Mesendoderm (in vitro differentiated cells): ENCODE measurements at places on chromosomes 16 and 17.

DNA sequence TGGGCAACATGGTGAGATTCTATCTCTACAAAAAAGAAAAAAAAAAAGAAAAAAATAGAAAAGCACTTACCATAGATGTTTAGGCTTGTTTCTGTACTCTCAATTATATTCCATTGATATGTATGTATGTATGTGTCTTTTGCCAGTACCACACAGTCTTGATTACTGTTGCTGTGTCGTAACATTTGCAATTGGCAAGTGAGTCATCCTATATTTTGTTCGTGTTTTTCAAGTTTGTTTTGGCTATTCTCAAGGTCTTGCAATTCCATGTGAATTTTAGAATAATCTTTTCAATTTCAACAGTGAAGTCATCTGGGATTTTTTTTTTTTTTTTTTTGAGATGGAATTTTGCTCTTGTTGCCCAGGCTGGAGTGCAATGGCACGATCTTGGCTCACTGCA lies 19.3 kb downstream of the SPECC1 start:
- no peaks in the 10 kb centered on the region for H3K27me3 ChIP-seq
- H3K4me3 ChIP-seq, result no peak overlapping the region
- H3K27ac ChIP-seq, result no peak overlapping the region

GRCh38 chr17:64236827-64237403 lies 26.1 kb downstream of the TEX2 start:
- H3K4me1 ChIP-seq, result peaks cover 12% of the 10 kb centered on the region
- H3K27me3 ChIP-seq, result no peaks in the 10 kb centered on the region
- no peak overlapping the region for H3K4me3 ChIP-seq
- no peak overlapping the region for H3K27ac ChIP-seq

DNA sequence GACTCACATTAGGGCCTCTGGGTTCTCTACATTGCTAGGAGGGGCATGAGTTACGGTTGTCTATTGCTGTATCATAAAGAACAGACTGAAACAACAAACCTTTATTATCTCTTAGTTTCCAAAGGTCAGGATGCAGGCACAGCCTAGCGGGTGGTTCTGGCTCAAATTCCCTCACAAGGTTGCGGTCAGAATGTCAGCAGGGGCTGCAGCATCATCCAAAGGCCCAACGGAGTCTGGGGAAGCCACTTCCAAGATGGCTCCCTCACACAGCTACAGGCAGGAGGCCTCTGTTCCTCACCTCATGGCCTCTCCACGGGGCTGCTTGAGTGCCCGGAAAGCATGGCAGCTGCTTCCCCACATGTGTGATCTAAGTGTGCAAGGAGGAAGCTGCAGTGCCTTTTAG lies 29.6 kb upstream of the ZFPM1 start:
- no peaks in the 10 kb centered on the region for H3K36me3 ChIP-seq
- no peak overlapping the region for H3K4me3 ChIP-seq
- no peak for DNase-seq
- no peaks in the 10 kb centered on the region for H3K4me1 ChIP-seq
- H3K27me3 ChIP-seq, result no peaks in the 10 kb centered on the region

DNA sequence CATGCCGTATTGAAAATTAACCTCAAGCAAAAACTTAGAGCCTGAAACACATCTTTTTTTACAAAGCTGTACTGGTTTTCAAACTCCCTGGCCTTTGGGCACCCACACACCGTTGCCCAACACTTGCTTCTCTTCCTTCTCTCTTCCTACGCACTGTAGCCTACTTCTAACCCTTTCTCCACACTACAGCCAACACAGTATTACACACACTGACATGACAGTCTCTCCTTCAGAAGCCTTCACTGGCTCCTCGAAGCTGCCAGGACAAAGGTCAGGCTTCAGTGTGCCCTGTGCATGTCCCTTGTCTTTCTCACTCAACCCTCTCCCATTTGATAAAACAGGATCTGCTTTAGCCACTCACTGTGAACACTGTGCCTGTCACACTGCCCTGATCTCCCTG lies 8.0 kb downstream of the FANCA start:
- H3K27ac ChIP-seq, result no peak overlapping the region
- H3K27me3 ChIP-seq, result no peaks in the 10 kb centered on the region
- no peaks in the 10 kb centered on the region for H3K4me1 ChIP-seq
- DNase-seq, result no peak
- peaks cover 9% of the 10 kb centered on the region for H3K36me3 ChIP-seq

- no peaks in the 10 kb centered on the region for H3K27me3 ChIP-seq
- no peaks in the 10 kb centered on the region for H3K4me1 ChIP-seq
- no peak overlapping the region for H3K4me3 ChIP-seq
- H3K27ac ChIP-seq, result no peak overlapping the region
Observed at GRCh38 chr17:11391134-11391533, 150.1 kb downstream of the SHISA6 start.

DNA sequence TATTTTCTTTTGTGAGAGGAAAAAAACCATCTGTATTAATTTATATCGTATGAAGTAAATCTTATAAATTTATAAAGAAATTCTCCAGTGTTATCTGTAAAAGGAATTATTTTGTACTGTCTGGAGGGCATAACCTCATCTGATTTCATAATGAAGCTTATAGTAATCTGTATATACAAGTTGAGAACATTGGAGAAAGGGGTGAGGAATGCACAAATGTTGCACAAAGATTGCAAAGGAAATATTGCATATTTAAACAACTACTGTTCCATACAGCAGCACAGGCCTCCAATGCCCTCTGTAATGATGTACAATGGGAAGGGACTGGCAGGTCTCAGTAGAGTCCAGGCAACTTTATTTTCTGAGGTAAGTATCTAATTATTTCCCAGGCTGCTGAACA lies 50.8 kb upstream of the KCNJ16 start:
- no peaks in the 10 kb centered on the region for H3K36me3 ChIP-seq
- H3K4me3 ChIP-seq, result no peak overlapping the region
- H3K4me1 ChIP-seq, result no peaks in the 10 kb centered on the region
- DNase-seq, result no peak
- H3K27ac ChIP-seq, result no peak overlapping the region
- no peaks in the 10 kb centered on the region for H3K27me3 ChIP-seq

- DNase-seq, result no peak
- no peaks in the 10 kb centered on the region for H3K27me3 ChIP-seq
- H3K4me1 ChIP-seq, result no peaks in the 10 kb centered on the region
- H3K27ac ChIP-seq, result no peak overlapping the region
- H3K4me3 ChIP-seq, result no peak overlapping the region
Observed at GRCh38 chr16:67673712-67674580, 7.3 kb downstream of the C16orf86 start.

- no peak for DNase-seq
- no peaks in the 10 kb centered on the region for H3K4me1 ChIP-seq
- no peak overlapping the region for H3K27ac ChIP-seq
- H3K27me3 ChIP-seq, result no peaks in the 10 kb centered on the region
- no peaks in the 10 kb centered on the region for H3K36me3 ChIP-seq
Observed at GRCh38 chr17:35807371-35808144, 1.7 kb upstream of the TAF15 start.

DNA sequence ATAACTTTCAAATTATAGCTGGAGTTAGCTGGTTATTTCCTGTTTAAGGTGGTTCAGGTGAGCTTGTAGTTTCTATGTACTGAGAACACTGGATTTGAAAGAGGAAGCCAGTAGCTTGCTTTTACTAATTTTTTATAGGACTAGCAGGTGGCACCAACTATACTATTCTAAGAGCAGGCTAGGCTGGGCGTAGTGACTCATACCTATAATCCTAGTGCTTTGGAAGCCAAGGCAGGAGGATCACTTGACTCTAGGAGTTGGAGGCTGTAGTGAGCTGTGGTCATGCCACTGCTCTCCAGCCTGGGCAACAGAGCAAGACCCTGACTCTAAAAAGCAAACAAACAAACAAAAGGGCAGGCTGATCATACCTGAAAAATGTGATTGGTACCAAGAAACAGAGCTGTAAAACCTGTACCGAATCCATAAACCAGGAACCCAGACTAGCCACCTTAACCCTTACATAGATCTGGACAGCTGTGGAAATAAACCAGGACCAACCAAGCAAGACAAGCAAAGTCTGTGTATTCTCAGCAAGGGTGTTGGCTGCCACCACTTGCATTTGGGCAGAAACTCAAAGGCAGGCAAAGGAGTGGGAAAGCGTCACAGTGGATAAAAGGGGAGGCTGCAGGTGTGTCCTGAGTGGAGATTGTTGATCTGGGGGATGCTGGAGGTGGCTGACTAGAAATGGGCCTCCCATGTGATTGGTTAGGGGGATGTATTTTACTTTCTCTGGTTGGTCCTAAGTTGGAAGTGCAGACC lies 36.3 kb downstream of the SLC47A1 start:
- no peak overlapping the region for H3K27ac ChIP-seq
- no peaks in the 10 kb centered on the region for H3K36me3 ChIP-seq
- H3K4me3 ChIP-seq, result no peak overlapping the region
- H3K27me3 ChIP-seq, result no peaks in the 10 kb centered on the region
- DNase-seq, result no peak

DNA sequence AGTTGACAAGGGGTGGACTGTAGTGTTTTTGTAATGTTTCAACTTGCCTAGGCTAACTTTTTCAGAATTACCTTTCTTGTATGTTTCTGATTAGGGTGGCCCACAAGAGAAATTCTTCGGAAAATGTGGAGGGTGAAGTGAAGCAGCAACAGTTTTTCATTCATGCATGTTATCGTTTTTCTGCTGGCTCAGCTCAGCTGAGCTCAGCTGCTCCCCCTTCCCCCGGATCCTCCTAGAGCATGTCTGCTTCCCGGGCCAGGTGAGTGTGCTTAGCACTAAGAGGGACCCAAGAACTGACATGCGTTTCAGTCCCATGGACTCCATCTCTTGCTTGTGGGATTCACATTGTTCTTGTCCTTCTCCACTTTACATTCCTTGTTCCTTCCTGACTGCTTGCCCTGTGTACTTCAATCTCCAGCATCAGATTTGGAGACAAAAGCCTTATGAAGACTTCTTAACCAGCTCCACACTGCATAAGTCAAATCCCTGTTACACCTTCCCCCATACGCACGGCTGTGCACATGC lies 33.6 kb downstream of the SCPEP1 start:
- no peak overlapping the region for H3K4me3 ChIP-seq
- H3K36me3 ChIP-seq, result no peaks in the 10 kb centered on the region
- H3K27ac ChIP-seq, result no peak overlapping the region
- no peaks in the 10 kb centered on the region for H3K27me3 ChIP-seq
- H3K4me1 ChIP-seq, result peaks cover 7% of the 10 kb centered on the region
- no peak for DNase-seq

- H3K4me3 ChIP-seq, result peak overlapping the region; percentile 29
- DNase-seq, result no peak
- no peak overlapping the region for H3K27ac ChIP-seq
- no peaks in the 10 kb centered on the region for H3K36me3 ChIP-seq
Observed at GRCh38 chr16:47037396-47037745, 63.9 kb upstream of the DNAJA2 start.

DNA sequence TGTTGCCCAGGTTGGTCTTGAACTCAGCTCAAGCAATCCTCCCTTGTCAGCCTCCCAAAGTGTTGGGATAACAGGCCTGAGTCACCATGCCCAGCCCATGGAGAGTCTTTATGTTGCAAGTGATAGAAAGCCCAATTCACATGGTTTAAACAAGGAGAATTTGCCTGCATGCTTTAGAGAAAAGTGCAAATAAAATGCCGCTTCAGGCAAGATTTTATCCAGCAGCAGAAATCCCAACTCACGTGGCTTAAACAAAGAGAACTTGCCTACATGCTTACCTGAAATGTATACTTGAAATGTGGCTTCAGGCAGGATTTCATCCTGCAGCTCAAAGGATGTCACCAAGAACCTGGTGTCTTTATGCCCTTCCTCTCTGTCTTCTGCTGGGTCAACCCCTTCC lies 28.8 kb upstream of the XYLT2 start:
- DNase-seq, result no peak
- H3K27me3 ChIP-seq, result no peaks in the 10 kb centered on the region
- H3K36me3 ChIP-seq, result no peaks in the 10 kb centered on the region
- no peak overlapping the region for H3K4me3 ChIP-seq
- no peak overlapping the region for H3K27ac ChIP-seq

GRCh38 chr17:39208893-39209292 lies 8.8 kb downstream of the RPL19 start:
- H3K27me3 ChIP-seq, result no peaks in the 10 kb centered on the region
- peak; percentile 31 for DNase-seq
- peaks cover 2% of the 10 kb centered on the region for H3K4me1 ChIP-seq
- H3K4me3 ChIP-seq, result no peak overlapping the region
- no peak overlapping the region for H3K27ac ChIP-seq

DNA sequence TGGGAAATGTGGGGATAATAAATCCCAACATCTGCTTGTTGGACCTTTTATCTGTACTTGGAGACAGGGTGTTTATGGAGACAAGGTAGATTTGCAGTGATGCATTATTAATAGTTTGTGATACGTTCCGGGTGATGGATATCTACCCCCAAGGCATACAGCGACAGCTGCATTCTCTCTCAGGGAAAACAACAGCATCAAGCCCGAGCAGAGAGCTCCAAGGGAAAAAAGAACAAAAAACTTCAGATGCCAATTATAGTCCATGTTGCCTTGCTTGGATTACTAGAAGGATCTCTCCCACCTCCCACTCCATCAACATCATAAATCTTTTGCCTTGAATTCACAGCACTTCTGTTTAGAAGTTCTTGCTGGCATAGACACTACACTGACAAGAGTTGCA lies 187.5 kb upstream of the CDH11 start:
- H3K27ac ChIP-seq, result no peak overlapping the region
- H3K36me3 ChIP-seq, result no peaks in the 10 kb centered on the region
- no peak overlapping the region for H3K4me3 ChIP-seq
- H3K27me3 ChIP-seq, result no peaks in the 10 kb centered on the region

GRCh38 chr16:48022496-48022895 lies 133.3 kb downstream of the ABCC12 start:
- H3K27ac ChIP-seq, result no peak overlapping the region
- no peak overlapping the region for H3K4me3 ChIP-seq
- no peaks in the 10 kb centered on the region for H3K4me1 ChIP-seq
- no peaks in the 10 kb centered on the region for H3K36me3 ChIP-seq

DNA sequence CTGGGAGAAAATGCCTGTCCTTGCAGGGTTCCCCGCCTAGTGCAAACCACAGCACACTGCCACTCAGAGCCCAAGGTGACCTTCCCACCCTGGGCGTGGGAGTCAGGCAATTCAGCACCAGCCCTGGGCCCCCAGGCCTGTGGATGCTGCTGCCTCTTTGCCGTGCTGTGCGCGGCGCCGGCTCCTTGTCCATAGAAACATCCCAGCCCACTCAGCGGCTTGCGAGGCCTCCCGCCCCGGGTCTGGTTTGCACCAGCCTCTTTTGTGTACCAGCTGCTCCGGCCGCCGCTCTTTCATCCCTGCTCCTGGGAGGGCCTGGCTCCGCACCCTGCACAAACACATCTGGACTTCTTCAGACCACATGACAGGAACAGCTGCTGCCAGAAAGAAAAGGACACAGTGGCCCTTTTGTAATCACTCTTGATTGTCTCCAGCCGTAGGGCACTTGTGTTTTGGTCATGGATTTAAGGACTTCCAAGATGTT lies 75.4 kb upstream of the SDK2 start:
- no peaks in the 10 kb centered on the region for H3K4me1 ChIP-seq
- no peak for DNase-seq
- no peaks in the 10 kb centered on the region for H3K27me3 ChIP-seq
- H3K27ac ChIP-seq, result no peak overlapping the region
- H3K36me3 ChIP-seq, result no peaks in the 10 kb centered on the region
- no peak overlapping the region for H3K4me3 ChIP-seq

GRCh38 chr17:40542558-40543411 lies 22.5 kb downstream of the CCR7 start:
- H3K36me3 ChIP-seq, result no peaks in the 10 kb centered on the region
- DNase-seq, result no peak
- peaks cover 12% of the 10 kb centered on the region for H3K4me1 ChIP-seq
- no peak overlapping the region for H3K27ac ChIP-seq
